ENCODE measurements at places on chromosomes 13 and 19.

GRCh38 chr19:41816761-41817160, 20.4 kb downstream of the CEACAM3 start:
- no peak for DNase-seq

DNA sequence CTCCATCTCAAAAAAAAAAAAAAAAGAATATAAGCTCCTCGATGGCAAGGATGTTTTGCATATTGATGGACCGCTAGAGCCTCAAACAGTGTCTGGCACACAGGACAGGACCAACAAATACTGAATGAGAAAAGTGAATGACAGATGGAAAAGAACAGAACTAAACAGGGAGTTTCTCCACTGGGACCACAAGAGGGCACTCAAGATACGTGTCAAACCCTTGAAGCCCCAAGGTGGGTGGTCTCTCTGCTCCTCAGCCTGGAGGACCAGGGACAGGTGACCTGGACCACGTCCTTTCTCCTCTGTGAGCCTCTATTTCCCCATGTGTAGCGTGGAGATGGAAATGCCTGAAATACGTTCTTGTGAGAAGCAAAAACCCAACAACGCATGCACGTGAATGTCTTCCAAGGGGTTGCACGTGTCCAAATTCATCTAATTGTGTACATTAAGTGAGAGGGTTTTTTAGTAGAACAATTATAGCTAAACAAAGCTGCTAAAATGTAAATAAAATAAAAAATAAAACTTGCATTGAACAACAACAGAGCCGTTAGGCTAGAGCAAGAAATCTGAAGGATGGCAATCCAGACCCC, 5.7 kb upstream of the CDC42EP5 start:
- DNase-seq = peak; percentile 36

DNA sequence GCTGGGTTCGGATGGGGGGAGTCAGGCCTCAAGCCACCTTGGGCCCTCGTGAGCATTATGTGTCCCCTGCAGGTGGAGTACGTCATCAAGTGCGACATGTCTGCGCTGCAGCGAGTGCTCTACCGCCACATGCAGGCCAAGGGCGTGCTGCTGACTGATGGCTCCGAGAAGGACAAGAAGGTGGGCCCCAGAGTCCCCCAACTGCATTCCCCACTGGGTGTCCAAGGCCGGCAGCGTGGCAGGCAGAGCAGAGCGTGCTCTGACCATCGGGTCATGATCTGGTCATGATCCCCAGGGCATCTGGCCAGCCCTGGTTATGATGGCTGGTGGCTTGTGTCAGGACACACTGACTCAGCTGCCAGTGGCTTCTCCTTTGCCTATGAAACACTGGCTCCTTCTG, 63.4 kb downstream of the SMARCA4 start:
- no peak for DNase-seq

GRCh38 chr13:65595916-65596315, 1634.2 kb downstream of the PCDH9 start:
- DNase-seq = no peak

- DNase-seq = no peak
Measured at GRCh38 chr13:21235174-21235573, 58.7 kb downstream of the MRPL57 start.

Data from CD4-positive, alpha-beta T cell treated with Interleukin-12 subunit alpha and Interleukin-12 subunit beta, for 1 hour (primary cell).